ENCODE measurements at places on chromosomes 13 and 19.

DNA sequence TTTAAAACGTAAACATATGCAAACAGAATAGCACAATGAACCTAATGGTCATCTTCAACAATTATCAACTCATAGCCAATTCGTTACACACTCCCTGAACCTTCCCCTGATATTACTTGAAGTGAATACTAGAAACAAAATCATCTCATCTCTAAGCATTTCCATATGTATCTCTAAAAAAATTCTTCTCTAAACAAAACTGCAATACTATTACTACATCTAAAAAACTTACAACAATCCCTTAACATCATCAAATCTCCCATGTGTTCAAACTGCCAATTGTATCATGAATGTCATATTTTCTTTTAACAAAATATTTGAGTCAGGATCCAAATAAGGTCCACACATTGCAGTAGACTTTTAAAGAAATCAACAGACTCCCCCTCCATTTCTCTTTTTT, 61.4 kb downstream of the FRY start:
- DNase-seq, result no peak

GRCh38 chr19:54152878-54153524, 6.5 kb downstream of the LENG1 start:
- no peak for DNase-seq

- no peak for DNase-seq
These were observed 788.0 kb upstream of the ATXN8OS start for GRCh38 chr13:69319656-69320055.

GRCh38 chr13:50843257-50844083, at the start of gene DLEU7:
DLEU7 (minus strand) TSS chr13:50843692; CDS start chr13:50843646, 46 bp downstream.
- DNase-seq, result no peak

GRCh38 chr19:44822177-44822576, 13.3 kb downstream of the BCAM start:
- no peak for DNase-seq

GRCh38 chr13:20664351-20664750, 39.1 kb upstream of the IL17D start:
- DNase-seq, result no peak

- no peak for DNase-seq
These were observed 6.0 kb upstream of the ZNF765 start for GRCh38 chr19:53388904-53389303.

GRCh38 chr19:1644070-1644469, 8.3 kb downstream of the TCF3 start:
- DNase-seq, result no peak

- no peak for DNase-seq
These were observed 81.4 kb upstream of the PCDH8 start for GRCh38 chr13:52929846-52930245.

DNA sequence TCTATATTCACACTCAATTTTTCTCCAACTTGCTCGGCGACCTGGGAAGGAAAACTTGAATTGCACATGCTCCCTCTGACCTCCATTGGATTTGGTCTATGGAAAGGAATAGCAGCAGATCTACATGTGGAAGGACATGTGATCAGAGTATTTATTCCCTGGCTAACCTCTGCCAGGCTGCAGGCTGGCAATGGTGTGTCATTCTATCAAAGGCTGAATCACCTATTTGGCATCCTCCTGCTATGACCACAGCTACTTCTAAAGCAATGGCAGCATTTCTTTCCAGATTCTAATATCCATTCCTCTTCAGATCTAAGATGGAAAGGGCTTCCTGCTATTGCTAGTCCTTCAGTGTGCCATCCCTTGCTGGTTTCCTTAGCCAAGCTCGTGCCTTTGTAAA, 144.3 kb upstream of the FREM2 start:
- no peak for DNase-seq

GRCh38 chr19:43455321-43456113, 9.9 kb downstream of the LYPD3 start:
- no peak for DNase-seq

DNA sequence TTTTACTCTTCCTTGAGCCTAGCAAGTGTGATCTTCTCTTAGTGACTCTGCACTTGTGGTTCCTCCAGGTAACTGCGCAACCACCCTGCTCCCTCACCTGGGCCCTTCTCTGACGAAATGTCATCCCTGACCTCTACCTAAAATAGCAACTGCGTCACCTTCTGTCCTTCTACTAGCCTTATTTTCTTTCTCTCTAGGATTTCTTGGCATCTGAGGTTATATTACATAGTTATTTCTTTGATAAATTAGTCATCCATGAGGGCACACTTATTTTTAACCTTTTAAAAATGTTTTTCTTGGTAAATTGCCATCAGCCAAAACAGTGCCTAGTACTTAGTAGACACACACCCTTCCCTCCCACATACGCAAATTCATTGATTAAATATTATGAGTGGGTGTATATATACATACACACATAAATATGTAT, 355.5 kb downstream of the ENOX1 start:
- no peak for DNase-seq

DNA sequence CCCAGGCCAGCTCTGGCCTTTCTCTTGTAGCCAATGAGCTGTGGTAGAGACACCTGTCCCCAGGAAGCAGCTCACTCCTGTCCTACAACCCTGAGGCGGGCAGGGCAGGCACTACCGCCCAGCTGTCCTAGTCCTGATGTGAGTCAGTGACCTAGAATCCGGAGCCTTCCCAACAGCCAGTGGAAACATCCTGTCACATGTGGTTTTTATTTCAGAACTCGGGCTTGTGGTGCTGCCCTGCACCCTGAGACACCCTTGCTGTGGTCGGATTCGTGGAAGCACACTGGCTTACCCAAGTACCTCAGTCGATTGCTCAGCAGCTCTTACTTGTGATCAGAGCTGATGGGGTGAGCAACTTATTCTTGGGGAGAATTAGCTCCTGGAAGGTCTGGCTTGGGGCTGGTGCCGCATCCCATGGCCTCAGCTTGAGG, 83.6 kb upstream of the ARHGEF7 start:
- peak; percentile 63 for DNase-seq

- no peak for DNase-seq
These were observed 39.7 kb upstream of the SACS start for GRCh38 chr13:23473221-23473620.
